ENCODE measurements at places on chromosomes 12 and 14.

GRCh38 chr14:38496092-38496491 is 240.2 kb upstream of the CLEC14A start:
- DNase-seq, result no peak

GRCh38 chr14:96363751-96364336 is 518 bp downstream of the GSKIP start:
- DNase-seq, result peak; percentile 12

- no peak for DNase-seq
Measured at GRCh38 chr12:64618953-64619590, 8.8 kb downstream of the RASSF3 start.

GRCh38 chr12:92554158-92555073 is 148.4 kb upstream of the PLEKHG7 start:
- DNase-seq, result no peak

DNA sequence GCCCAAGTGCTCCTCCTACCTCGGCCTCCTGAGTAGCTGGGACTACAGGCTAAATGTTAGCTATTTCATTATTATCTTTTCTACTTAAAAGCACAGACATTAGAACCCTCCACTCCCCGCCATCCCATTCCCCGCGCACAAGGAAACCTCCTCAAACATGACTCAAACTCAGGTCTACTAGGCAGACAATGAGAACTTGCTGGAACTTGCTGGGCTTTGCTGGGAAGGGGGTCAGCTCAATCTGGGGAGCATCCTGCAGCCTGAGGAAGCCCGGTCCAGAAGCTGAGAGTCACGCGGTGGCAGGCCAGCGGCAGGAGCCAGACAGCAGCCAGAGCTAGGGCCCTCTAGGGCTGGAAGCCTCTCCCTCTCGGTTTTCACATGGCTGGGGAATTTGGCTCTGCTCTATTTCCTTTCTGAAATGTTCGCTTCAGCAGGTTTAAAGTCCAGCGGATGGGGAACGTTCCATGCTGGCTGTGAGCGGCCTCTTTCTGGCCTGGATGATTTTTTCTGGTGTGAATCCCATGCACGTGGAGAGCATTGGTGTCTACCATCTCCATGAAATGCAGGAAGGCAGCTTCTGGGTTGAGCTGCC is 68.5 kb downstream of the SLC6A12 start:
- DNase-seq, result no peak

- no peak for DNase-seq
Measured at GRCh38 chr12:61915420-61915819, 344.8 kb upstream of the USP15 start.

DNA sequence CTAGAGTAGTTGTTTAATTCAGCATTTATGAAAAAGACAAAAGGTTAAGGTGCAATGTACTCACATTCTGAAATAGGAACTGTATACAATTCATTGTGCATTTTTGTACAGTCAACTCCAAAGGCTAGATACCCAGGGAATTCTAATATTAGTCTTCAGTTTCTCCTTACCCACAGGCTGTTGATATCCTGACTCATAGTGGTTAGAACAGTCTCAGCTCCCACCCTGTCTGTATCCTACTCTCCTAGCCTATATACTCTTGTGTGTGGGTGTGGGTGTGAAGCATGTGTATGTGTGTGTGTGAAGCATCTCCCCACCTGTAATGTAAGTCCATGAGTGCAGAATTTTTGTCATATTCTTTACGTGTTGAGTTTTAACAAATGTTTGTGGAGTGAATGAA is 229.5 kb downstream of the NAV3 start:
- DNase-seq, result no peak

- no peak for DNase-seq
Measured at GRCh38 chr12:114318984-114319383, 87.0 kb downstream of the TBX5 start.

DNA sequence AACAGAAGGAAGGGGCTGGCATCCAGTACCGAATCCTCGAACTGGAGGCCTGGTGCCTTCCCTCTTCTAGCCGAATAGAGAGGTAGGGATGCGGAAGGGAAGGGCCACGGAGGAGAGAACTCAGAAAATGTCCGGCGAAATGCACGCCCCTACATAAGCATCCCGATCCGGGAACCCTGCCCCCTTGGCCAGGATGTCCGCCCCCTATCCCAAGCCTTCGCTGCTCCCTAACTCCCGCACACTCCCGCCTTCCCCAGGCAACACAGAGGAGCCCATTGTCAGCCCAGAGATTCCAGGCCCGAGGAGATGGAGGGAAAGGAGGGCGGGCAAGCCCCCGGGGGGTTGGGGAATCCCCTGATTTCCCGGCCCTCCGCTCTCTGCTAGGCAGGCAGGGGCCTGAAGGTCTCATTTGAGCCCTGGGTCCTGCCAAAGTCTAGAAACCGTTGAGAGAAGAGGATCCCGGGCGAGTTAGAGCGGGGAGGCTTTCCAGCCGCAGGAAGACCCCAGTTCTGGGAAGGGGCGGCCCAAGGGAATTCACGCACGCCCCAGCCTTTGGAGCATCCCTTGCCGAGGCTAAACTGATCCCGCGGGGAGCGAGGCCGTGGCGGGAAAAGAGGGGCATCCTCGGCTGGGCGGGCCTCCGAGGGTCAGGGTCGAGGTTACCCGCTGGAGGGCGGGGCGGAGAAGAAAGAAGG is 569 bp upstream of the ARHGEF40 start:
- DNase-seq, result no peak

DNA sequence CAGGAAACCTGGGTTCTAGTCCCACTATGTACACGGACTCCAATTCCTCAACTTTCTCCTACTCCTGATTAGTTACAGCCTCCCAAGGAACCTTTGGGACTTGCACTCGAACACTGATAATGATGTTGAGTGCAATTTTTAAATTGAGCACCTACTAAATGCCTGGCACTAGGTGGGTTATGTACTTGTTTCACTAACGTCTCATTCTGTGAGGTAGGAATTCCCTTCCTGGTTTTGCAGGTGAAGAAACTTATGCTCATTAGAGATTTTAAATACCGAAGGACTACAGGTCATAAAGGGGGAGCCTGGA is 536 bp downstream of the PARPBP start:
- no peak for DNase-seq

DNA sequence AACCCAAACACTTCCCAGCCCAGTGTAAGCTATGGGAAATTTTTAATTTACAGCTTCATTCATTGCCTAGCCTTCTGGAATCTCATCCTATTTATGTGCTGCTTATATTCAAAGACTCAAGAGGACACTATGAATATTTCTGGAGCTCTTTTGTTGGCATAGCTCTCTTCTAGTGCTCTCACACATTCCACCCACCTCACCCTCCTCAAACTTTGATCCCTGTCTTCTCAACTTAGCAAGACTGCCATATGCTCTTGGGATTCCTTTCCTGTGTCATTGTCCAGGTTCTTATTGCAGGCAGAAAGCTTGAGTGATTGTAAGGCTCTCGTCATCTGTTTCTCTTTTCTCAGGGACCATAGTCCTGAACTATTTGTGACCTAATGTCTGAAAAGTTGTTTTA is 18.0 kb upstream of the NKX2-1 start:
- DNase-seq, result no peak

DNA sequence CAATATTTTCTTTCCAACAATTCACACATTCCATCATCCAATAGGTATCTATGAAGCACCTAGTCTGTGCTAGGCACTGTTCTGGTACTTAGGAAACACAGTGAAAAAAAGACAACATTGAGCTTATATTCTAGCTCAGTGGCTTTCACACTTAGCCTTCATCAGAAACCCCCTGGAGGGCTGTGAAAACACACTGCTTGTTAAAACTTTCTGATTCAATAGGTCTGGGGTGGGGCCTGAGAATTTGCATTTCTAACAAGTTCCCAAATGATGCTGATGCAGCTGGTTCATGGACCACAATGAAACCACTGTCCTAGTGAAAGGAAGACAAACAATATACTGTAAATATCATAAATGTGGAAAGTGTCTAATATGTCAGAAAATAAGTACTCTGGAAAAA is 5.9 kb downstream of the VTI1B start:
- DNase-seq, result no peak

DNA sequence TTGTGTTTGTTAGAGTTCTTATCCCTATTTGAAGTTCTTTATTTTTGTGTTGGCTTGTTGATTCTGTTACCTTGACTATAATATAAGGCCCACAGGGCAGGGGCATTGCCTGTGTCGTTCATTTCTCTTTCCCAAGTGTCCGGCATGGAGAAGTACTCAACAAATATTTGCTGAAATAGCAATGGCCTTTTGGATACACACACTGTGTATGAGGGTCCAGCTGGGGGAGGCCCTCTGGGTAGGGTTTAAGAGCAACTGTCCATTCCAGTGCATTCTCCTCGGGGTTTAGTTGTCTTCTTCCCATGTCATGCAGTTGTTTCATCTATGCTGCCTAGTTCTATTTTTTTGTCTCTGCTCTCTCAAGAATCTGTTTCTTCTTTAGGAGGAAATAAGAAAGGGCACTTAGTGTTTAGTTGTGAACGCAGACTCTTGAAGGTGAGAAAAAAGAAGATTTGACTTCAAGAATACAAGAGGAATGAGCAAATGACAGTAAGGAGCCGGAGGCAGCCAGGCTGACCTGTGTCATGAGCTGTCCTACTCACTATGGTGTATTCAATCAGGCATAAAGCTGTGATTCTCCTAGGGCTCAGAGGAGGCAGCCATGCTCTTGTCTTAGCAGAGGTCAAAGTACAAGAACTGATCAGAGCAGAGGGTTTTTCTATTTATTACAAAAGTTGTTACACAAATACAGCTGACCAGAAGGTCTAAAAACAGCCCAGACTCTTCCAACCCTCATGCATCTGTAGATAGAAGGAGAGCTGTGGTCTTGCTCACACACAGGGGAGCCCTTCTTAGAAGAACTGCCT is 10.2 kb downstream of the ERG28 start:
- no peak for DNase-seq

DNA sequence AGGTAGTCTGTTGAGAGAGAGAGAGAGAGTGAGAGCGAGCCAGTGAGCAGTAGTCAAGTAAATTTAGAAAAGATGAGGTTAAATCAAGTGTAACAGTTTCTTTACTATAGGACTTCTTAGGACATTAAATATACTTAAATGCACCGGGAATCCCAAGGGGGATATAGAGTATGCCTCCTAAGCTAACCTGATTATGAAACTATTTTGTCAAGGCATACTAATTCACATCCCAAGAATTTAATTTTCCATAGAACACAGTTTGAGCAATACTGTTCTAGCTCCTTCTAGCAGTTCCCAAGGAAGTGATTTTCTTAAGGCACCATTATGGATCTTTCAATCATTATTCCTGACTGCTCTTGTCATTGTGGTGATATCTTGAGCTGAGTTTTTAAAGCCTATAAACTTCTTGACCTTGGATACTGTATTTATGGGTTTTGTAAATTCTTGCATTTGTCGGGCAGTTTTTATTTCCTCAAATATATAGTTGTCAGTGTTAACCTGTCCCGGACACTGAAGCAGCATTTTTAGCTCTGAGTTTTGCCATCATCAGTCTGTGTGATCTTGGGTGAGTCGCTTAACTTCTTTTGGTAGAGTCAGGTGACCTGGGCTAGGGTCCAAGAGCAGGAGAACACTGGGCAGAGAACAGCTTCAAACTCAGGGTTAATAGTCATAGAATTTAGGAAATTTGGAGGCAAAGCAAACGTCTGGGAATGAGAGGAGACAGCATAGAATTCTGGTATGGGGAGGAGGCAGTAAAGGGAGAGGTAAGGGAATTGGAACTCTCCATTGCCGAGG is 196.5 kb upstream of the FRMD6 start:
- no peak for DNase-seq

- DNase-seq, result no peak
Measured at GRCh38 chr14:92164958-92165357, 43.2 kb downstream of the CPSF2 start.

GRCh38 chr12:98406378-98406777 is 109.0 kb upstream of the TMPO start:
- no peak for DNase-seq

DNA sequence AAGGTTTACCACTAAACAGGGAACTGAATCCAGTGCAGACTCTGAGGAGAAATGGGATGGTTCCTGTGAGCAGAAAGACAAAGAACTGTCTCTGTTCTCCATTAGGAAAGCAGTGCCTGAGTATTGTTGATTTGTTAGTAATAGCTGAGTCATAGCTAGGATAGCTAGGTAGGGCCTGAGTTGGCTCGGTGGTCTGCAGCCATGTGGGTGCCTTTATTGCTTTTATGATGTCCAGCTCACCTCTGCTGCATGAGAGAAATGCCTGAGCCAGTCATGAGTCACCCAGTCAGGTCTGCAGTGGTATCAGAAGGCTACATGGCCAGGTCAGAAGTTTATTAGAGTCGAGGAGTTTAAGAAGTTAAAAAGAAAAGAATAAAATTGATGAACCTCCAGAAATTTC is 24.2 kb downstream of the TRHDE start:
- DNase-seq, result no peak

DNA sequence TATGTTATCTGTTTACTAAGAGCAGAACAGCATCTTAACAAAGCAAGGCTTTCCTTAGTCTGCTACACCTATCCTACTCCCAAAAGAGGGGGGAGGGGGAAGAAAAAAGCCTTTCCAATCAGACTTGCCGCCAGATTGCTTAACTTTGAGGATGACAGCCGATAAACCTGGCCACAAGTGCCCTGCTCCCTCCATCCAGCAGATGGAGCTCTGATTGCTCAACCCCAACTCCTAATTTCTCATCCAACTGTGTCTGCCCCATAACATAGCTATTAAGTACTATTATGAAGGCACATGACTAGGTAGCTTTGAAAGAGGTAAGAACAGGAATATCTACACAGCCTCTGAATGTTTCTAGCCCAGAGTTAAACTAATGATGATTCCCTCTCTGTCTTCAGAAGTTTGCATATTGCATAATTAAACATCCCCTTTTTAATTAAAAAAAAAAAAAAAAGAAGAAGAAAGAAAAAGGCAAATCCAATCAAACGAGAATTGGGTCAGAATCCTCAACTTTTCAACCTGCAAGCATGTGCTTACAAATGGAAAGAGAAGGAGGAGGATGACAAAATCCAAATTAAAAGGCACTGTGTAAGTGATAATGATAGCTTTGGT is 247.4 kb downstream of the GALC start:
- DNase-seq, result no peak

GRCh38 chr14:83798421-83798820 is 1731.5 kb upstream of the FLRT2 start:
- no peak for DNase-seq

- no peak for DNase-seq
Measured at GRCh38 chr12:106317406-106318082, 15.0 kb downstream of the TCP11L2 start.

DNA sequence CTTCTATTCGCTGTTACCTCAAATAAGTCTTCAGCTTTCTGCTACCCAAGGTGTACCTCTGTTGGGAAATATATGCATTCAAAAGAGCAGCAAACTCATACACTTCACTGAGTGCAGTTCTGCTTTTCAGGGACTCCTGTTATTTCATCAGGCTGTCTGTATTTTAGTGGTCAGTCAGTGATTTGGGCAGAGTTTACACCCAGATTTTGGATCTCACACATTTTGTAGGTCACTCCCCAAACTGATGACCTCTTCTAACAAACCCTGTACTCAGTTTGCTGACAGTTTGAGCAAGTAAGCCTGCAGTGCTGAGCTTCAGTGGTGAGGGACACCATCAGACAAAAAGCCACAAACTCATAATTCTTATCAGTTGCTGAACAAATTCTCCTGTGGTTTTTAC is 8.2 kb upstream of the WASHC4 start:
- DNase-seq, result no peak

DNA sequence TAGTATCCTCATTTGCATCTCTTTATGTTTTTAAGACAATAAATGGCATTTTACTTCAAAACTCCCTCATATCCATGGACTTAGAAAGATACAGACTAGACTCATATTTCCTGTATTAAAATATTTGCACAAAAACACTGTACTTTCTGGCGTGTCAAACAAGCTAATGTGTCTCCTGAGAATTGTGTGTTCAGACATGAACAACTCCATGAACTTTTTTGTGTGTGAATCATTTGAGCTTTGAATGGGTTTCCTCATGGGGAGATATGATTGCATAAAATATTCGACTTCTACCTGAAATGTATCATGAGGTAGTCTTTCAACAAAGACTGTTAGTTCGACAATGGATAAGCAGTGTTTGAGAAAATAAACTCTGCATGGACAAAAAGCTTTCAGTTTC is 58.8 kb downstream of the TMEM30B start:
- DNase-seq, result no peak
